Hematopoietic multipotent progenitor cell treated with erythropoietin and hydrocortisone succinate and interleukin-3 and kit ligand, for 6 days (in vitro differentiated cells): ENCODE measurements at places on chromosomes 6 and 20.

- DNase-seq, result peak; percentile 17
Observed at GRCh38 chr6:29792123-29793035, 35.2 kb upstream of the HLA-G start.

GRCh38 chr20:52540509-52540908, 348.9 kb upstream of the ZFP64 start:
- no peak for DNase-seq

DNA sequence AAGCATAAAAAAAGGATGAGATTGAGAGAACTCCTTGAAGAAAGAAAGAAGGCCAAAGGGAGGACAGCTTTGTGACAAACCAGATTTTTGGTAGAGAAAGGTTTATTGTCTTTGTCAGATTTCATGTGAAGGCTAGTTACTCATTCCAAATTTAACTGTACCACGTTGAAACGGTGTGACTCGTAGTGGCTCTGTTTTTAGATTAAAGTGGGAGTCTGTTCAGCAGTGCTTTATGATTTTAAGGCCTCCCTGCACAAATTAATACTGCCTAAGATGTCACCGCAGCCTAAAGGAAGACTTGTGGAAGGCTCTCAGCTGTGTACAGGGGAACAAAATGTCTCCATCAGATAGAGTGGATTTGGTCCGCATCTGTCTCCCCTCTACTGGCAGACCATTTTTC, 35.9 kb downstream of the CDC40 start:
- DNase-seq, result no peak

- DNase-seq, result no peak
Observed at GRCh38 chr6:48994811-48995210, 468.2 kb downstream of the MMUT start.

- DNase-seq, result peak; percentile 42
Observed at GRCh38 chr20:1301031-1301529, 27.9 kb downstream of the SDCBP2 start.

GRCh38 chr6:44263354-44264100, 1.8 kb downstream of the NFKBIE start:
- DNase-seq, result no peak

DNA sequence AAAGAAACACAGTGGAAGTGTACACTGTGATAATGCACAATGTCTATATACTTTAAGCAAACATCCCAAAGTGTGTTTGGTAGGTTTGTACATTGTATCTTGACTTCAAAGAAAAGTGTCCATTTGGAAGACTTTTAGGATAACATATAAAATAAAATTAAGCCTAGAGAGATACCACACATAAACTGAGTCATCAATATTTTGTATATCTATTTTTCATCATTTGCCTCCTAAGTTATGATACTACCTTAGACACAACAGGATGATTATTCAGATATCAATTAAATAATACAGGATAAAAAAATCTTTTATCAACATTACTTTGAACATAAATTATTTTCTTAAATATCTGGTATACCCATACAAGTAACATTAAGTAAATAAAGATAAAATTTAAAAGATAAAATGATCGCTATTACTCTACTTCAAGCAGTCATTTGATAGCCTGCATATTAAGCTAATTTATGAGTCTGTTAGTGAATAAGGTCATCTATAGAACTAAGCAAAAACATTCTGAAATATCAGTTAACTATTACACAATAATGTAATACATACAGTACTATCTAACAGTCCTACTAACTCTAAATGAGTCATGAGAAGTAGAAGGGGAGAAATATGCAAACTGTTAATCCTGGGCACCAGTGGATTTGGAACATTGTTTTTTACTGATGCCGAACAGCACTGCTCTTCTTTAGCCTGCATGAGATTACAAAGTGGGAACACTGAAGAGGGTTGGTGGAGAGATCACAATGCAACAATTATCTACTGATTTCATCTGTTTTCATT, 158.4 kb upstream of the SIM1 start:
- no peak for DNase-seq

- DNase-seq, result no peak
Observed at GRCh38 chr6:56490993-56491392, 151.7 kb downstream of the DST start.

DNA sequence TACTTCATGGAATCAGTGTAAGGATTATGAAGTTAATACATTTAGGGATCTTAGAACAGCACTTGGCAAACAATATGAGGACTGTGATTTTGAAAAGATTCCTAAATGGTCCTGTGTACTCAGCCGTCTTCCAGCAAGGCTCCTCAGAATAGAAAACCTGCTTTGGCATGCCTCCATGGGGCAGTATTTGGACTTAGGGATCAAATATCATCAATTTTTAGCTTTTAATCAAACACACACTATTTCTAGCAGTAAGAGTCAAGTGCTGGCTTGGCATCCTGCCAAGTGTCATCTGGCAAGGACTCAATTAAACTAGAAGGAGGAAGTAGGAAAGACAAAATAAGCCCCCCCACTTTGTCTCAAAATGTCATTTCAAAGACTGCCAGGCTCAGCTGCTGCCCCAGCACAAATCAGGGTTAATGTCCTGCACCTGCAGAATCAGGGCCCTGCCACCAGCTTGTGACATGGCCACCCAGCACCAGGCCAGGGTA, 40.8 kb downstream of the IYD start:
- DNase-seq, result peak; percentile 52

DNA sequence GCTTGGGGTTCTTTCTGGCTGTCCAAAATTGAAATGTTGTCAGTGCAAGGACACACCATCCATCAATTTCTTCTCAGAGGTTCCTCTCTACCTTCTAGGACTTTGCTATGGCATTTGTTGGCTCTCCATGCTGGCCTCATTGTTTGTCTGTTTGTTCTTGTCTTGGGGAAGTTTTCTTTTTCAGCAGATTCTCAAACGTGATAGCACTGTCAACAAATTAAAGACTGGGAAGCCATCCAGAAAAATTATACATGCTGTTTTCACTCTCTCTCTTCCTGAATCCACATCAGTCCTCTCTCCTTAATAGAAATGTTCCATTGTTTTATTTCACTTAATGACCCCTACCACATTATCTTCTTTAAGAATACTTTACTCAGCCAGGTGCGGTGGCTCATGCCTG, 130.4 kb downstream of the PCSK2 start:
- no peak for DNase-seq

DNA sequence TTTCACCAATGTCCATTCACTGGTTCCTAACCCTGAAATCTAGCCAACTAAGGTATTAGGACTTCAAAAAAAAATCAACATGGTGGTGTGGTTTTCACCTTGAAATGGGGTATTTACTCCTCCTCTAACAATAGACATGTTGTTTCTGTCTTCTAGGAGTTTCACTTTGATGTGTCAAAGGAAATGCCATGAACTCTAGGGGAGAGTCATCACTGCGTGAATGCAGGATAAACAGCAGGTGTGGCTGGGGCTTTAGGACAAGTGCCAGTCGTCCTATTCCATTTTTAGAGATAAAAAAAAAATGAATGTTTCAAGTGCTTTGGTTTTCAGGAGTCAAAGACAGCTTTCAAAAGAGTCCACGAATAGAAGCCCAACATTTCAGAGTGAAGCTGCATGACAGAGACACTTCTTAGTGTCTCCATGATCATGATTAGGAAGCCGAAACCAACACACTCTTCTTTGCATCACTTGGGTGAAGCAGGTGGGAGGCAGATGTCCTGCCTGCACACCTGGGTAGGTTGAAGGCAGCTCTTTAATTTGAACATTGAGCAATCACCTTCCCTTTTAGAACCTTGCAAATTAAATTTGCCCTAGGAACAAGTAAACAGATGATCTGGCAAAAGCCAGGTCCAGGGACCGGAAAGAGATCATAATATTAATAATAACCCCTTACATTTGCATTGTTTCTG, 328.5 kb upstream of the PRDM1 start:
- DNase-seq, result no peak

DNA sequence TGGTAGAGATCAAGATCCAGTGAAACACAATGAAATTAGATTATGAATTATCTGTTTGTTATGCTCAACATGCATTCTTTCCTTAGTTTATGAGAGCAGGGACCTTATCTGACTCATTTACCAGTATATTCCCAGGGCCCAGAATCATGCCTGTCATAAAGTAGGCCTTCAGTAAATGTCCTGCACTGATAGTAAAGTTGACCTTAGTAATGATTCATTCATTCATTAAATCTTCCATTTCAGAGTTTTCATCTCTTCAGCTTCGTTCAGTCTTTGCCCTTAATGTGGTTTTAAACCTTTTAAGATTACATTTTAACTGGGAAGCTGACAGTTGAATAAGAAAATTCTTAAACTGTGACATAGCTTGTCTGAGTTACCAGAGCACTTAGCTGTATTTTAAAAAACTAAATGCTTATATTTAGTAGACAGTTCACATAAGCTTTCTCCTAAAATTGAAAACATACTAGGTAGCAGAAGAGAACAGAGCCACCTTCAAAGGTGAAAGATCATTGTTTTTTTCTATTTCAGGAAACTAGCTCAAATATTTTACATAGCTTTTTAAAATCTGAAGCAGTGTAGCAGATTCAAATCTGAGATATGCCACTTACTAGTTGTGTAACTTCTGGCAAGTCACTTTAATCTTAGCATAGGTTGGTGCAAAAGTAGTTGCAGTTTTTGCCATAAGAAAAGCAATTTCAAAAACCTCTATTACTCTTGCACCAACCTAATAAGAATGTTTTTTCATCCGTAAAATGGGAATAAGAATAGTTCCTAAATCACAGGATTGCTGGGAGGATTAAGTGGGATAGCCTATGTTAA, 41.4 kb downstream of the MCM8 start:
- no peak for DNase-seq

GRCh38 chr6:116925088-116925794, 48.2 kb downstream of the RFX6 start:
- DNase-seq, result no peak

DNA sequence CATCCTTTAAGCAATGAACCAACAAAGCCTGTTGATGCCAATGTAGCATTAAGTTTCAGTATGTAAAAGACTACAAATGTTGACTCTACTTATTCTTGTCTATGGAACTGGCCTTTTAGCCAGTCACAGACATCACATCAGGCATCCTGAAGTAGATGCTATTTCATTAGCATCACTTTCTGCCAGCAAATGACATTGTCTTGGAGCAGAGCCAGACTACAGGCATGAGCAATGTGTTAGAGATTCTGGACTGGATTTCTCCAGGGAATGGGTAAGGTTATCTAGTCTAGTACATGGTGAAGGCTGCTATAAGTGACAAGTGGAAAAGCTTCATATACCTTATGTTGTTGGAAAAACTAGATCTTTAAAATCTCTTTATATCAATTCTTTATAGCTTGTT, 142.9 kb downstream of the ADGRB3 start:
- DNase-seq, result no peak

- no peak for DNase-seq
Observed at GRCh38 chr6:108002365-108003221, 44.6 kb upstream of the SEC63 start.

DNA sequence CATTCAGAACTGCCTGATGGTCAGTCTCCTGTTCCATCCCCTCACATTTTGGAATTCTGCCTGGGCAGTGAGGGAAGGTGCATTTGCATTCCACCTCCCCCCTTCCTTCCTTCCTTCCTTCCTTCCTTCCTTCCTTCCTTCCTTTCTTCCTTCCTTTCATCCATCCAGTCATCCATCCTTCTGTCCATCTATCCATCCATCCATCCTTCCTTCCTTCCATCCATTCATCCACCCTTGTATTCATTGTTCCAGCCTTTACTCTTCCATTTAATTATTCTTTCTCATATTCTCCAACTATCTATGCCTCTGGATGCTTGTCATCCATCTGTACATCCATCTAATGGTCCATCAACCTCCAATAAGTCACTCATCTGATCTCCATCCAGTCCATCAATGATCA, 14.0 kb downstream of the PCK1 start:
- no peak for DNase-seq

GRCh38 chr6:44388887-44389286, 1.4 kb downstream of the CDC5L start:
- DNase-seq, result no peak

- peak; percentile 80 for DNase-seq
Observed at GRCh38 chr20:41738604-41739206, 120.5 kb upstream of the CHD6 start.

DNA sequence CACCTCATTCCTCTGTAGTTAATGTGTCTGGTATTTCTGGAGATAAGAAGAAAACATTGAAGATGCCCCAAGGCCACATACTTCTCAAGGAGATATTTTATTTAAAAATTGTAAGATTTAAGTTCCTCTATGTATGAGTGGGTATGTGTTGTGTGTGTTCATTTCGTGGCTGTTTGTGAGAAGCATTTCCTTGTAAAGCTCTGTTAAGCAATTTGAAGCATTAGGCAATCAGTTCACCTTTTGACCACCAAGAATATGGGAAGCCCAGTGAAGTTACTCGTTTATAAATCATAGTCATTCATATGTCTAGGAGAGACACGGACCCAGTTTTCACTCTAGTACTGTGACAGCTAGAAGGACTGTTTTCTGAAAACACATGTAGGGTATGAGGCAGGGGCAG, 717.6 kb upstream of the MAP3K7 start:
- DNase-seq, result no peak

DNA sequence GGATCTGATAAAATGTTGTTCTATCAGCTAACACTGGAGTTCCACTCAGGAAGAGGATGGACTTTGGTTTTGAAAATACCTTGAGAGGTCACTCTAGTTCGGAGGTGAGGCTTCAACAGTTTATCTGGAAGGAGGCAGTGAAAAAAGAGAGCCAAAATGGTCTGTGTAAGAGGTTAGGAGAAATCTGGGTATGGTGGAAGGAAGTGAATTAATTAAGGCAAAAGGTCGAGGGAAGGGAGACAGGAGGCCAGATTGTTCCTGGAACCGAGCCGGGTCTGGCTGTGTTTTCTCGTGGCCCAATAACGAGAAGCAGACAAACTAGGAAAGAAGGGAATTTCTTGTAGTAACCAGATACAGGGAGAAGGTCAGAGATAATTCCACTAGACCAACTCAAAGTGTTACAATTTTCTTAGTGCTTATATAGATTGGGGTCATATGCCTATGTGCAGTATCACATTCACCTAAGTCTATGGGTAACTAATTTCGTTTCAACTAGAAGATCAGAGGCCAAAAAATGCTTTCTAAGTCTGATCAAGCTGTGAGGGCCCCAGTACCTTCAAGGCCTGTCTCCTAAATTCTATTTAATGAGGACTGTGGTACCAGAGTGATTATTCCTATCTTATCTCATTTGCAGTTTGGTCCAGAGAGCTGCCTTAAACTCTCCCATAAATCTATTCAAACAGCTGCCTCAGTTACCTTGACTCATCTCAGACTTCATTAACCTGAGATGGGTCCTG, 96.0 kb upstream of the SNX9 start:
- DNase-seq, result no peak

DNA sequence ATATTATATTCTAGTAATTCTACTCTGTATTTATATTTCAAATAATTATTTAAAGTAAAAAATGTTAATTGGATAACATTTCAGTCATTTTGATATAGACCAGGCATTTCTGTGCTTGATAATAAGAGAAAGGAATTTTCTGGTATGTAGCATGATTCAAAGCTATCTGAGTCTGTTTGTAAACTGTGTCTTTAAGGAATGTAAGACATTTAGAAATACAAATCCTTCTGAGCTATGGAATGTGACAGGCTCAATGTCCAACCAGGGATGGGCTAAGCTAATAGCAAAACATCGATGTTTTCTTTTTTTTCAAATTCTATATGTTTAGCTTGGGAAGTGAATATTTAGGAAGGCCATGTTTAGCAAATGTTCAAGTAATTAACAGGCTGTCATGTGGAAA, 41.5 kb upstream of the FAM83B start:
- no peak for DNase-seq
